ENCODE measurements at places on chromosomes 12 and 14.

DNA sequence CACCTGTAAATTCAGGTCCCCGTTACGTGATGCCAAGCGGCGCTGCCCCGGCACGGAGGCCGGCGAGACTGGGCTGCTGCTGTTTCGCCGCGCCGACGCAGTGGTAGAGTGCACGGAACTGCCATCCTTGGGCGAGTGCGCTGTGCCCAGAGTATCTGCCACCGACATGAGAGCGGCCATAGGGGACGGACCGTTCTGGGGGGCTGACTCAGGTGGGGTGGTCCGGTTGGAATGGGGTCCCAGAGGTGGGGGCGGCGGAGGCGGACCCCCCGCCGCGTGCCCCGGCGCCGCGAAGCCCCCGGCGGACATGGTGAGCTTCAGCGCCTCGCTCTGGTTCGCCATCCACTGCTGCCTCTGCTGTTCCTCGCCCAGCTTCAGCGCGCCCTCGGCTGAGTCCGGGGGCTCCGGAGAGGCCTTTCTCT lies 2.8 kb downstream of the IRF2BPL start:
- DNase-seq = peak; percentile 79

- DNase-seq = peak; percentile 47
Observed at GRCh38 chr14:87944987-87945604, 47.9 kb downstream of the GALC start.

GRCh38 chr14:86015511-86015910 lies 485.6 kb downstream of the FLRT2 start:
- no peak for DNase-seq

- DNase-seq = no peak
Observed at GRCh38 chr14:102485693-102486512, 23.7 kb downstream of the ANKRD9 start.

DNA sequence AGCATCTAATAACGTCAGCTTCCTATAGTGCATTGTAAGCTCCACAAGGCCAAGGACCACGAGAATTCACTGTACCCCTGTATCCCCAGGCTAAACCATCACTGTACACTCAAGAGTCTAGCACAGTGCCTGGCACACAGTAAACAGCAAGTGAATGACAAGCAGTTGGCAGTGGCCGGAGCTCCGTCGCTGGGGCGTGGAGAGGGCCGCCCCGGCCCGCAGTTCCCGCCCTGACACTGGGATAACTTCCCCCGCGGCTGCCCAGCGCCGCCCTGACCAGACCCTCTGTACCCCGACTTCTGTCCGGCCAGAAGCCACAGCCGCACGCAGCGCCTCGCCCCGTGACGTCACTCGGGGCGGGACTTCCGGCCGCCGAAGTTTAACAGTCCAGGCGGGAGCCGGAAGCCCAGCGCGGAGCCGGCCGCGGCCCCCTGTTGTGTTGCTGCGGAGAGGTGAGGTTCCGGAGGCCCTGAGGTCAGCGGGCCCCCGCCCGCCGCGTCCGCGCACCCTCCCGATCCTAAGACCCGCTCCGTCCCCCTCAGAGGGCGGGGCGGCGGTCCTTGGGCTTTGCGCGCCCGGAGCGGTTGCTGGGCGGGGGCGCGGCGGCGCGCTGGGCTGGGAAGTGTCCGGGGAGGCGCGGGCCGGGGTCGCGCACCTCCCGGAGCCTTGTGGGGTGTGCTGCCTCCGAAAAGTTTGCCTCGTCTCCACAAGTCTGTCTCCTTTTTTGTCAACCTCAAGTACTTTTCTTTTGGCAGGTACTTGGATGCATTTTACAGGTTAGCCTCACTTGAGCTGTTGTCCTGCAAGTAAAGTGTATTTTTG lies at the start of gene NEDD1:
NEDD1 (plus strand) TSS at position 409 of the 822 bp plus-strand sequence. CDS start 2,503 bp downstream, outside the sequence.
- DNase-seq = peak; percentile 94

GRCh38 chr12:131389054-131390013 lies 321.6 kb upstream of the SFSWAP start:
- DNase-seq = no peak

DNA sequence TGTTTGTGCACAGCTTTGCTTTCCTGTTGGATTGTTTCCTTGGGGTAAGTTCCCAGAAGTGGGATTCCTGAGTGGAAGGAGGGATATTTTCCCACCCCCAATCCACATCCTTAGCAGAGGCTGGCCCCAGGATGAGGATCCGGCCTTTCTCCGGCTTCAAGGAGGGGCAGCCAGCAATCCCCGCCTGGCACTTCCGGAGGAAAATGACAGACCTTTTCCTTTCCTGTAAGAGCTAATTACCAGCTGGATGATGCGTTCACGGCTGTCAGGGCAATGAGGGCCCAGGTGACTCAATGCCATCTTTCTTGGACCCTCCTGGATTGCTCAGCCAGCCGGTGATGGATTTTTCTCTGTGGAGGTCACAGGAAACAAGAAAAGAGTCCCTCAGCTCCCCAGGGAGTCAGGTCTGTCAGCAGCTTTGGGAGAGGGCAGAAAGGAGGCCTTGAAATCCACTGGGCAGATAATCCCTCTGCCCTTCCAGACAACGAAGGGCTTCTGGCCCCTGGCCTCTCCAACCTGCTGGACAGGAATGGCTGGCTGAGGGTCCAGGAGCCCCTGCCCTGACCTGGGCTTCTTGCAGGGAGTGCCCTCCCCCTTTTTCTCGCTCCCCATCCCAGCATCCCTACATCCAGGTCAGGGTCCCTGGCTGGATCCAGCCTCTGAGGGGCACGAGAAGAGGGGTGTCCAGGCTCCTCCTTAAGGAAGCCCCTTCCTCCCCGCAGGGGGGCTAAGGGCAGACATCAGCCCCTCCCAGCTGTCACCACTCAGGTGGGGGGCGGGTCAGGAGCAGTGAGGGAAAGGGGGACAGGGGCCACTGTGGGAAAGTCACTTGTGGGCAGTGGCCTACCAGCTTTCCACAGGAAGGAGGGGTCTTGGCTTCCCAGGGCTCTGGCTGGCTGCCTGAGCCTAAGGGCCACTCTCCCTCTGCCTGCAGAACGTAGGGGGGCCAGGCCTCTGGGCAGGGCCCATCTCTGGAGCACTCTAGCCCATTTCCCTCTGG lies 16.1 kb upstream of the CCDC85C start:
- peak; percentile 87 for DNase-seq
